ENCODE measurements at places on chromosomes 16 and 17.

GRCh38 chr17:63967953-63968352 lies 4.8 kb downstream of the SCN4A start:
- DNase-seq: no peak

- no peak for DNase-seq
These were observed 54.0 kb upstream of the COX10 start for GRCh38 chr17:14015271-14015670.

DNA sequence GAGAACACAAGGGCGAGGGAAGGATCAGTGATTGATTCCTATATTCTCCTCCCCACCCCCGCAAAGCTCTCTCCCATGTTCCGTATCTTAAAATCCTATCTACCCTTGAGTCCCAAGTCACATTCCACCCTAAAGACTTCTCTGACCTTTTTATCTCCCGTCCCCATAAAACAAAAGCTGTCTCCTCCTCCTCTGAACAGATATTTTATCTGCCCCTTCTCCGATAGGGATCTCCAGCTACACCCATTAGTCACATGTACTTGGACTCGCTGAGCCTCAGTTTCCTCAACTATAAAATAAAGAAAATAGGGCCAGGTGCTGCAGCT lies 12.8 kb downstream of the GGA2 start:
- no peak for DNase-seq

GRCh38 chr17:59505610-59506276 lies 59.7 kb upstream of the DHX40 start:
- DNase-seq: no peak

DNA sequence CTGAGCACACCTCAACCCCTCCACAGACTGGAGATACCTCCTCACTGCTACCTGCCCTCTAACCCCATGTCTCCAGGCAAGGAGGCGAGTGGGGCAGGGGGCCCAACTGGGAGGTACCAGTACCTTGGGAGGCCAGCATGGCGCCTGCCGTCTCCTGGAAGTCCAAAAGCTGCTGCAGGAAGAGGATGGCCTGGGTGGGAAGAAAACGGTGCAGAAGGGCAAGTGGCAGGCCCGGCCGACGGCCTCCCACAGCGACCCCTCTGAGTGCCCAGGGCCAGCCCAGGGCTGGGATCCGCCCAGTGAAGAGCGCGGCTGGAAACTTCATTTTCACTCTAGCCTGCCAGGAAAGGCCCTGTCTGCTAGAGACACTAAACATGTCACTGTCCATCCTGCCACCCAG lies 8.5 kb downstream of the ZACN start:
- DNase-seq: no peak

DNA sequence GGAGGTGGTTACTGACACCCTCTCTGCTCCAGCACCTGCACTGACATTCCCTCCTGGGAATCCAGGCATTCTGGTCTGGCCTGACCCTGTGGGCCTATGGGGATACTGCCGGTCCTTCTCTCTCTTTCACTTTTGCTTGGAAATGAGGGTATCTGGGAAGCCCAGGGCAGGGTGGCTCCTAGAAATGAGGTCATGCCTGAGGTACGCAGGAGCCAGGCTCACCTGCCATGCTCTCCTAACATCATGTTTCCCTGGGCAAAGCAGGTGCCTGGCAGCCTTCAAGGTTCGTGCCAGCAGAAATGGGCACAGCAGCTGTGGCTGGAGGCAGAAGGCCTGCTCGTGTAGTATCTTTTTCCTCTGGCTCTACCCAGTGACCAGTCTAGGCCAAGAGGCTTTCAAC lies 3.3 kb downstream of the ITGA3 start:
- no peak for DNase-seq

DNA sequence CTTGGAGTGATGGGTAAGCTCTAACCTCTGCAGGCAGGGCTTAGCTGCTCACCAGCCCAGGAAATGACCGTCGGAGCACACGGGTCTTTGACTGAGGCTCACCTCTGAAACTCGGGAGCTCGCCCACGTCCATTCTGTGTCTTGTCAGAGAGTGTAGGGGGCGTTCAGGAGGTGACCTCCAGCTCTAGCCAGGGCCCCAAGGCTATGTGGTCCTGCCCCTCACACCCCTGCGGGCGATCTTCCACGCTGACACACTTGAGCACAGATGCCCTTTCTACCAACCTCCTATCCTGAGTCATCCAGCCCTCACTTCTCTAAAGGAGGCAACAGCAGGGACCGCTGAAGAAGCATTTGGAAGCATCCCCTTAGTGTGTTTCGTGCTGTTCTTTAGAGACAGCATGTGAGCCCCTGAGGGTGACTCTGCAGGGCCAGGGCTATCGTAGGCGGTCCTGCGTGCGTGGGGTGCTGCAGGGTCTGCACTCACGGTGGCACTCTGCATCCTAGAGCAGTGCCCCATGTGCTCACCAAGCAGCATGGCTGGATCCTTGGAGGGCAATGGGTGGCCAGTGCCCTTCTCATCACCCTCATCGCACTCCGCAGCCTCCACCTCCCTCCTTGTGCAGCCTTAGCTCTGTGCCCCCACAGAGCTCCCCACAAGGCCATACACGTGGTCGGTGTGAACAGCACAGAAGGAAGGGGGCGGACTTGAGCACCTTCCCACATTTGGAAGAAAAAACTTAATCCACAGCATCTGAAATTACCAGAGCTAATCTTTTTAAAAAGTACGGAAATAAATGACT lies 33.8 kb downstream of the SLC47A1 start:
- no peak for DNase-seq

DNA sequence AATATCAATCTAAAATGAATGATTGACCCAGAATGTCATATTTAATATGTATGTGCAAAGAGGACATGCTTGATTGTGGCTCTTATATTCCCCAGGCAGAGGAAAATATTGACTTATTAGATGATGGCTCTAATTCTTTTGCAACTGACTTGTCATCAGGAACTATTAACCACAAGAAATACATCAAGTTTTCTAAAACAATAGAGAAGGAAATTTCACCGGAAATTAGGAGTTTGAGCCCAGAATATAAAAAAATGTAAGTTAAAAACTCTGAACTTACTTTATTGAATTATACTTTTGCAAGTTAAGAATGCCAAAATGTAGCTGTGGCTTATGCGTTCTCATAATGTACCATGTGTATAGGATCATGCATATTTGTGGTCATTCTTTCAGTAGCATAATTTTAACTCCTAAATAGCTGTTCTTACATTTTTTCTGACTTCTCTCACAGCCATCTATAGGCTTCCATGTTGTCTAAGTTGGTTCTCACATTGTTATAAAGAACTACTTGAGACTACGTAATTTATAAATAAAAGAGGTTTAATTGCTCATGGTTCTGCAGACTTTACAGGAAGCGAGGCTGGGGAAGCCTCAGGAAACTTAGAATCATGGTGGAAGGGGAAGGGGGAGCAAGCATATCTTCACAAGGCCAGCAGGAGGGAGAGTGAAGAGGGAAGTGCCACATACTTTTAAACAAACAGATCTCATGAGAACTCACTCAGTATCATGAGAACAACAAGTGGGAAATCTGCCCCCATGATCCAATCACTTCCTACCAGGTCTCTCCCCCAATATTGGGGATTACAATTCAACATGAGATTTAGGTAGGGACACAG lies 11.6 kb downstream of the EFCAB13 start:
- DNase-seq: no peak

DNA sequence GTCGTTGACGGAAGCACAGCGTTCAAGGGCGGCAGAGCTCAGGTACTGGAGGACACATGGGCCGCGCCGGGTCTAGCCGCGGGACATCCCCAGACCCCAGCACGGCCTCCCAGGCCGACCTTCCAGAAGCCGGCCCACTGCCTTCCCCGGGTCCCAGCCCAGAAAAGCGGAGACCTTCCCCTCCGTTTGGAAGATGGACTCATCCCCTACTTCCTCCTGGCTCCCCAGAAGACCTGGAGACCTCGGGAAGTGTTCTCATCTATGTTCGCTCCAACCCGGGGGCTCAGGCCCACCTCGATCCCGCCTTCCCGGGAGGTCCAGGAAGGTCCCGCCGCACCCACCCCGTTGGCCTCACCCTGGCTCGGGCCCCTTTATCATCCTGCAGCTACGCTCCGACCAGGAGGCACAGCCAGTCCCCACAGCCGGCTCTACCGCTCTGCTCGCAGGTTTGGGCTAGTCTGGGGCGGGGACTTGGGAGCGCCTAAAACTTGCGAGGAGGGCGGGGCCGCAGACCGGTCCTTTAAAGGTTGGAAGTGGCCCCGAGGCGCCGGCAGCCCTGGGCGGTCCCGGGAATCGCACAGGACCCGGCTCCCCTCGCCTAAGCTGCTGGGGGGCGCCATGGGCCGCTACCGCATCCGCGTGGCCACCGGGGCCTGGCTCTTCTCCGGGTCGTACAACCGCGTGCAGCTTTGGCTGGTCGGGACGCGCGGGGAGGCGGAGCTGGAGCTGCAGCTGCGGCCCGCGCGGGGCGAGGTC lies at the start of gene ALOX12:
TSS of gene ALOX12 (plus strand) at position 550 of the 756 bp plus-strand sequence. CDS start at position 619, 69 bp downstream.
- no peak for DNase-seq

DNA sequence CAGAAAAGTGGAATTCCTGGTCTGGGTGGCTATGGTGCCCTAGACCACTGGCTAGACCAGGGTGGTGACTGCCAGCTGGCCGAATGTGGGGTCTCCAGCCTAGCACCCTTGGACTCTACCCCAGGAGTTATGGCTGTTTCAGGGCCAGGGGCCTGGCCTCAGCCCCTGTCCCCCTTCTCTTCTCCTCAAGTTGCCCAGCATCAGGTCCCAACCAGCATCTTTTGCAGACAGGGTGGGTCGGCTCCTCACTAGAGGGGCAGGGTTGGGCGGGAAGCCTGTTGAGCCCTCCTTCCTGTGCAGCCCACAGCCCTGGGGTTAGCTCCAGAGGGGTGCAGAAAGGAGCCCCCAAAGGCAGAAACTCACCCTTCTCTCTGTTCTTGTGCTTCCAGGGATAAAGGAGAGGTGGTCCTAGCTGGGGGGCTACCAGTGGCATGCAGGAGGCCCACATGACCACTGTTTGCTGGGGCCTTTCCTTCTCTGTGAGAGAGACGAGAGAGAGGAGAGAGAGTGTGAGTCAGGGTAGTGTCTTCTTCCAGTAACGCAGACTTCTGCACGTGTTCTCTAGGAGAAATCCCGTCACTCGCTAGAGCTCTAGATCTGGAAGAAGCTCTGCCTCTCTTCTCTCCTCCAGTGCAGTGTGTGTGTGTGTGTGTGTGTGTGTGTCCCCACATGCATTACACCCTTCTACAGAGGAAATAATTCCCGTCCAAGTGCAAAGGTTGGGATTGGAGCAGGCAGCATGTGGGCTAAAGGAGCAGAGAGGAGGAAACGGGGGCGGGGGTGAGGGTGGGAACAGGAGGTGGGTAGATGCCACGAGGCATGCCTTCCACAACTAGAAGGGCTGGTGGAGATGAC lies 209.4 kb downstream of the SEC14L1 start:
- DNase-seq: no peak

DNA sequence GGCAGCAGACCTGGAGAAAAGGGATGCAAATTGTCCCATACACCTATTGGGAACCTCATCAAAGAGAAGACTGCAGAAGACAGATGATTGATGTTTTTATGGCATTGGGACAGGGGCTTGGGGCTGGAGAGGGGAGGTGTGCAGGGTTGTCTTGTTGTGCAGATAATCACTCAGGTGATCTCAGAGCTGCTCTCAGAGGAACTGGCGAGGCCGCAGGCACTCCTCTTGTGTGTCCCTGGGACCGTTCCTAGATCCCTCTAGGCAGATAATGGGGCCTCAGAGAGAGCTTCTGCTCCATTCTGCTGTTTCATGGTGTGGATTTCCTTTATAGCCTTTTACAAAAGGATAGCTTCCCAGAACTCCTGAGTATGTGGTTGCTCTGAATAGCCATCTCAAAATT lies 1.6 kb downstream of the RNF213 start:
- no peak for DNase-seq

GRCh38 chr16:66620429-66620795 lies 15.9 kb downstream of the CMTM3 start:
- no peak for DNase-seq

DNA sequence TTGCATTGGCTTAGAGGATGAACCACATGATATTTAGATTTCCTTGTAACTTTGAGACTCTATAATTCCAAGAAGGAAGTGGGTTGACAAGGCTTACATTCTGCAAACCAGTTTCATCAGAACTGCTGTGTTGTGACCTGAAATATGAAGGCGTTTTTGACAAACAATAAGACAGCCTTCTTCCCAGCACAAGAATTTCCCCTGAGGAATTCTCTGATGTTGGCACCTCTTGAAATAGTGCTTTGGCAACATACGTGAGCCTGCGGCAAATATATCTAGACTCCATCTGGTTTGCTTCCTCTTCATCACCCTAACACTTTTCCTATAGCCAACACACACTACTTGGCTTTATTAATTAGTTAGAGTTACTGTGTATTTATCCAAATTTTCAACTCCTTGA lies 585.5 kb upstream of the SOX9 start:
- no peak for DNase-seq

DNA sequence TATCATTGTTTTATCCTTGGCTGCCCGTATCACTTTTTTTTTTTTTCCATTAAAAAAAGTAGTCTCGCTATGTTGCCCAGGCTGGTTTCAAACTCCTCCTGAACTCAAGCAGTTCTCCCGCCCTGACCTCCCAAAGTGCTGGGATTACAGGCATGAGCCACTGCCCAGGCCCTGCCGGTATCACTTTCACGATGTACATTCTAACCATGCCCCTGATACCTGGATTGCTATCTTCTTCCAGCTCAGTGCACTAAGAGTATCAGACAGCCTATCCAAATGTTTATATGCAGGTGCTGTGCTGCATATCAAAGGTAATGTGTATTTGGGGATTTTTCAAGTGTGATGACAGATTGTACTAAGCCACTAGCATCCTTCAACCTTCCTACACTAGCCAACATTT lies 14.2 kb downstream of the MOSMO start:
- DNase-seq: no peak

DNA sequence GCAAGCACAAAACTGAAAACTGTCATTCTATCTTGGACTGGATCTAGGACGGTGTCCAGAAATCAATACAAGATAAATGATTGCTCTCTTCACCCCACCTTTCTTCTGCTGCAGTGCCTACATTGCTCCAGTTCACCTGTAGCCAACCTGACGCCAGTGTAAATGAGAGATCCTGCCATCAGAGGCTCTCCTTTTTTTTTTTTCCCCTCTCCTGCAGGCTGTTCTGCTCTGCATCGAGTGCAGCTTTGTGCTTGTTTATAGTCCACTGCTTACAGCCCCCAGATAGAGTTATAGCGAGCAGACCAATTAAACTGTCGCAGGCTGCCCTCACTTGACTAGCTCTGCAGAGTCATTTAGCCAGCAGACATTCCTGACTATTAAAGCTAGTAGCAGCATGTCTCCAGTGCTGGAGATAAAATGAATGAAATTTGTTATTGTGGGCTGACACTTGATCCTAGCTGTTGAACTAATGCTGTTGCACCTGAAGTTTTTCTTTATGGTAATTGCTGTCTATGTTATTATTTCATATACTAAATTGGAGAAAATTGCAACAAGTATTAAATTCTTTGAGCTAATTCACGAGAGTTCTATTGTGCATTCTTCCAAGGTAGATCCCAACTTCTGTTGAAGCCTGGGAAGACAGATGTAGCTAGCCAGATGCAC lies 257.1 kb downstream of the FTO start:
- no peak for DNase-seq

DNA sequence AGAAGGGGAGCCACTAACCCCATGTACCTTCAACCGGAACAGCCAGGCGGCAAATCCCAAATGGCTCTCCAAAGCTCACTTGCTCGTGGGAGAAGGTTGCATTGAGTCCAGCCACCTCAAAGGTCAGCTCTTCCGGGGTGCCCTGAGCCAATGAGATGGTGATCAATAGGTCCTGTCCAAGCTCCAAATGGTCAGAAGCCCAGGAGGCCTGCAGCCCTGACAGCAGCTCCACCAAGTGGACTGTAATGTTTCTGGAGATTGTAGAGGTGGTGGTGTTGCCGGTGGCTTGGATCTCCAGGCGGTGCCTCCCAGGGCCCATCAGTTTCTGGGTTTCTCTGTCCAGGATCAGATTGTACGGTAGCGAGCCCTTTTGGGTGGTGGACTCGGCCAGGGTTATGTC lies 39.9 kb upstream of the BCO1 start:
- no peak for DNase-seq
